Thymus (tissue), 14 donors: ENCODE measurements at places on chromosomes 6 and 20.

- no peak for DNase-seq
Observed at GRCh38 chr6:42380228-42380979, 71.3 kb downstream of the TRERF1 start.

- no peak for DNase-seq
Observed at GRCh38 chr20:56285496-56285895, 37.0 kb downstream of the MC3R start.

- DNase-seq: no peak
Observed at GRCh38 chr6:25175681-25176080, 103.5 kb upstream of the CARMIL1 start.

- no peak for DNase-seq
Observed at GRCh38 chr6:166582258-166582657, 4.2 kb downstream of the RAMACL start.
